ENCODE measurements at places on chromosomes 3 and 15.

DNA sequence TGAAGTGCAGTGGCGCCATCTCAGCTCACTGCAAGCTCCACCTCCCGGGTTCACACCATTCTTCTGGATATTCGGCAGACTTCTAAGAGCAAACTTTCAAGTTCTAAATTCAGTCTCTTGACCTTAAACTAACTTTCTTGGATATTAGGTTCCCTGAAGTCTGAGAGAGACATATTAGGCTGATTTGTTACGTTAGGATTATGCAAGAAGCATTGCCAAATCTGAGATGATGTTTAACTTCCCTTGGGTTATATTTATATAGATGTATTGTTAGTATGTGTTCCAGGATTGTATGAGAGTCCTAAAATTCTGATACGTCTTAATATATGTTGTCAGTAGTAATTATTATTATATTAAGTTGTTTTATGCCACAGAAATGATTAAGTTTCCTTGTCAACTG lies 80.1 kb downstream of the SLC6A1 start:
- DNase-seq, result no peak

- no peak for DNase-seq
Observed at GRCh38 chr15:26634319-26634718, 138.5 kb downstream of the GABRB3 start.

- no peak for DNase-seq
Observed at GRCh38 chr15:35751413-35752133, 205.6 kb upstream of the DPH6 start.

DNA sequence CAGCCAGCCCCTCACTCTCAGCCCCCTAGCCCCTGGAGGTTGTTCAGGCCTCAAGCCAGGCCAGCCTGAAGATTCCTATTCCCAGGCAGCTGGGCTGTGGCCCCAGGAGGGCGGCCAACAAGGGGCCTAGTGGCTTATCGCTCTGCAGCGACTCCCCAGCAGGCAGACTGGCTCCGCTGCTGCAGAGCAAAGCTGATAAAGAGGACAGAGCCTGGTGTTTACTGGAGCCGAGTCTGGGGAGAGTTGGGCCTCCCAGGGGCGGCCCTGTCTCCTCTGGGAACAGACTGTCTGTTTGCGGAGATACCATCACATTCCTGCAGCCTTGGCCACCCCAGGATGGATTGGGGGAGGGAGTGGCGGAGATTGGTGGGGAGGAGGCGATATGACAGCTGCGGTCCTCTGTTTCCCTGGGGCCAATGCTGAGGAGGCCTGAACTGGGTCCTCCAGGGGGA lies 22.4 kb upstream of the SMAD6 start:
- no peak for DNase-seq

- DNase-seq, result no peak
Observed at GRCh38 chr15:83164771-83165404, 42.7 kb downstream of the HDGFL3 start.

GRCh38 chr3:26084629-26085028 lies 294.7 kb downstream of the OXSM start:
- no peak for DNase-seq

GRCh38 chr3:195352895-195353488 lies 82.0 kb upstream of the XXYLT1 start:
- peak; percentile 18 for DNase-seq

- DNase-seq, result no peak
Observed at GRCh38 chr3:41974223-41974622, 12.3 kb upstream of the ULK4 start.

DNA sequence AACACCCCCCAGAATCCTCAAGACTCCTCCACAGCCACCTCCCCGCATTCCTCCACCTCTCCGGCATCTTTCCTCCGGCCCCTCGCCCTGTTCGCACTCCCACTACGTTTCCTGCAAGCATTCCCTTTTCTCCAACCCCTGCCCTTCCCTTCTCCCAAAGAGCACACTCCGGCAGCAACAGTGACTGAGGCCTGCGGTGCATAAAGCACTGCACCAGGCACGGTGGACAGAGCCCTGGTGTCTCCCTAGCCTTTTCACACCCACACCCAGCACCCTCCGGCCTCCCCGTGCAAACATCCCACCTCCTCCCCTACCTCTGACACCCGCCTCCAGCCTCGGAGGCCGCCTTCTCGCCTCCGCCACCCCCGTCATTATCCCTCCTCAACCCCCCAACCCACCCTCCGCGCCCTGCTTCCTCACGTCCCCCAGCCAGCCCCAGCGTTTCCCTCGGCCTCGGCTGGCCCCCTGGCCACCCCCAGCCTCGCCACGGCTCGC lies 577 bp downstream of the ZNF148 start:
- no peak for DNase-seq

GRCh38 chr15:68639926-68640600 lies 61.3 kb downstream of the CORO2B start:
- no peak for DNase-seq

DNA sequence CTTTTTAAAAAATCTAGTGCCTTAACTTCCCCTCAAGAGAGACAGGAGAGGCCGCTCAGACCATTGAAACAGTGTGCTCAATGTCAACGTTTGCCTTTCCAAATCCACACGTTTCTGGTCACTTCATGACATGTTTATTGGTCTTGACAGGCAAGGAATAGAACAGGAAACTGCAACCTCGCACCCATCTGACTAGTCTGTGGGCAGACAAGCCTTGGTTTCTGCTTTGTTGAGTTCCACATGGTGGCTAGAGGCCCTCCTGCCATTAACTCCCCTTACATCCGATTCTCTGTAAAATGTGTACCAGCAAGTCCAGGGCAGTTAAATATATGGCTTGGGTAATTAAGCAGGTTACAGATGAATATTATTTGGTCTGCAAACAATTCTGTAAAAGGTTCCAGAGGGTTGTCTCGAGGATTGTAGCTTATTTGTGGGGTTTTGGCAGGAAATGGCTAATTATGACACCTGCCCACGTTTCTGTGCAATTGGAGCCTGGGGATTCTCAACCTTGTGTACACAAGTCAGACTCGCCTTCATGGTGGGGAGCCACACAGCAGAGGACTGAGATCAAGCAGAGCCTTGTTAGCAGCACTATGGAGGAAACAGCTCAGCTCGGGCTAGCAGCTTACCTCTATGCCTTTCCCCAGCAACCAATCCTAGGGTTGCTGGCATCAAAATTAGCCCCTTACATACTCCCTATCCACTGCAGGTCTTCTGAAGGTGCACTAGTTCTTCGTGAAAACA lies 317.5 kb upstream of the IGF1R start:
- no peak for DNase-seq

- DNase-seq, result no peak
Observed at GRCh38 chr3:193819117-193820010, 226.4 kb downstream of the OPA1 start.

DNA sequence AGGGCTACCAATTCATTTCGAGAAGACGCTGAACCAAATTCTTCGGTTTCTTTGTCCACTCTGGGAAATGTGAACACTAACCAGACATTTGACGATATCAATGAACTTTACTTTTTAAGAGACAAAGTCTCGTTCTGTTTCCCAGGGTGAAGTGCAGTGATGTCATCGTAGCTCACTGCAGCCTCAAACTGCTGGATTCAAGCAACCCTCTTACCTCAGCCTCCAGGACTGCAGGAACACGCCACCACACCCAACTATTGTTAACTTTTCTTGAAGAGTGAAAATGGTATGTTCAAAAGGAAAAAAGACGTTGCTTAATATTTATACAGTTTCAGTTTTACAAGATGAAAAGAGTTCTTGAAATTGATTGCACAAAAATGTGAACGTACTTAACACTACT lies 30.6 kb downstream of the MB21D2 start:
- DNase-seq, result no peak

DNA sequence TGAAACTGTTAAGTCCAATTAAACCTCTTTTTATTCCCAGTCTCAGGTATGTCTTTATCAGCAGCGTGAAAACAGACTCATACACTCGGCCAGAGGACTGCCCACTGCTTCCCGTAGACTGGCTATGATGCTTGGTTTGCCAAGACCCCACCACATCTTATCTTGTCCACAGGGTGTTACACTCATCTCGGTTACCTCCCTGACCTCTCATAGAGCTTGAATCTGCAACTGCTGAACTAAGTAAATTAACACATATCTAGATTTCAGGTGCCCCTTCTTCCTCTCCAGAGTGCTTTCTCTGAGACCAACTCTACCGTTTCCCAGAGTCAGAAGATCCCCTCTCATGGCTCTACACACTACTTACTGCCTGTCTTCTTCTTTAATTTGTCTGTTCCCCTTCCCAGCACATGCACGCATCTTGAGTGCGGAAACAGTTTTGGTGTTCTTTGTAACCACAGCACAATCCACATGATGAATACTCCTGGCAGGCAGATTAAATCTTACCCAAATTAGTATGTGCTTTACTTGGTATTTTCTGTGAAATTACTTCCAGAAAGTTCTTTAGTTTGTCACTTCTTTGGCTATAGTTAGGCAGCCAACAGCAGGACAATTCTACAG lies 49.7 kb downstream of the CD200 start:
- no peak for DNase-seq

GRCh38 chr15:62430552-62430951 lies 265.5 kb upstream of the C2CD4B start:
- no peak for DNase-seq

GRCh38 chr3:123750659-123751420 lies 133.3 kb downstream of the MYLK start:
- DNase-seq, result peak; percentile 69

- DNase-seq, result no peak
Observed at GRCh38 chr3:18443665-18444594, 18.8 kb upstream of the SATB1 start.

GRCh38 chr3:98732286-98733052 lies 30.7 kb upstream of the ST3GAL6 start:
- peak; percentile 28 for DNase-seq

GRCh38 chr15:100902436-100903167 lies 16.6 kb upstream of the LRRK1 start:
- DNase-seq, result no peak

DNA sequence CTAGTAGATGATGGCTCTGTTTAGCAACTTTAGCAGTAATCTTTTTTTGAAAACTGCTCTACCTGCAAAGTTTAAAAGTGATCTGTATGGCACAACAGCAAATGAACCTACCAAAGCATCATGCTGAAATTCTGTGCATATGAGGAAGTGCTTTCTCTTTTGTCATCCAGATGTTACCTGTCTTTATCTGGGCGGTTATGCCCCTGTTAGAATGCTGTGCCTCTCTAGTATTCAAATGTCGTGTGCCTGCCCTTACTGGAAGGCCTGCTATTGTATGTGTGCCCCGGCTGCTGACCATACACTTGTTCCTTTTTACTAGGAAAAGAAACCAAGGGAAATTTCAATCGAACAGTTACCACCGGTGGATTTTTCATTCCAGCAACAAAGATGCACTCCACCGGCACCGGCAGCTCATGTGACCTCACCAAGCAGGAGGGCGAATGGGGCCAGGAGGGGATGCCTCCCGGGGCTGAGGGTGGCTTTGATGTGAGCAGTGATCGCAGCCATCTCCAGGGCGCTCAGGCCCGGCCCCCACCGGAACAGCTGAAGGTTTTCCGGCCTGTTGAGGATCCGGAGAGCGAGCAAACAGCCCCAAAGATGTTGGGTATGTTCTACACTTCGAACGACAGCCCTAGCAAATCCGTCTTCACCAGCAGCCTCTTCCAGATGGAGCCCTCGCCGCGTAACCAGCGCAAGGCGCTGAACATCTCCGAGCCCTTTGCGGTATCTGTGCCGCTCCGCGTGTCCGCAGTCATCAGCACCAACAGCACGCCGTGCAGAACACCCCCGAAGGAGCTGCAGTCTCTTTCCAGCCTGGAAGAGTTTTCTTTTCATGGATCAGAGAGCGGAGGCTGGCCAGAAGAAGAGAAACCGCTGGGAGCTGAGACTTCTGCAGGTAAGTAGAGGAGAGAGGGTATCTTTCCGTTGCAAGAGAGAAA lies 61.6 kb downstream of the TMEM39A start:
- no peak for DNase-seq

Data from SW 1271 (cell line).